Neural crest cell (in vitro differentiated cells): ENCODE measurements at places on chromosomes 7 and 10.

- no peak for DNase-seq
These were observed 902 bp upstream of the CLDN15 start for GRCh38 chr7:101238226-101239182.

DNA sequence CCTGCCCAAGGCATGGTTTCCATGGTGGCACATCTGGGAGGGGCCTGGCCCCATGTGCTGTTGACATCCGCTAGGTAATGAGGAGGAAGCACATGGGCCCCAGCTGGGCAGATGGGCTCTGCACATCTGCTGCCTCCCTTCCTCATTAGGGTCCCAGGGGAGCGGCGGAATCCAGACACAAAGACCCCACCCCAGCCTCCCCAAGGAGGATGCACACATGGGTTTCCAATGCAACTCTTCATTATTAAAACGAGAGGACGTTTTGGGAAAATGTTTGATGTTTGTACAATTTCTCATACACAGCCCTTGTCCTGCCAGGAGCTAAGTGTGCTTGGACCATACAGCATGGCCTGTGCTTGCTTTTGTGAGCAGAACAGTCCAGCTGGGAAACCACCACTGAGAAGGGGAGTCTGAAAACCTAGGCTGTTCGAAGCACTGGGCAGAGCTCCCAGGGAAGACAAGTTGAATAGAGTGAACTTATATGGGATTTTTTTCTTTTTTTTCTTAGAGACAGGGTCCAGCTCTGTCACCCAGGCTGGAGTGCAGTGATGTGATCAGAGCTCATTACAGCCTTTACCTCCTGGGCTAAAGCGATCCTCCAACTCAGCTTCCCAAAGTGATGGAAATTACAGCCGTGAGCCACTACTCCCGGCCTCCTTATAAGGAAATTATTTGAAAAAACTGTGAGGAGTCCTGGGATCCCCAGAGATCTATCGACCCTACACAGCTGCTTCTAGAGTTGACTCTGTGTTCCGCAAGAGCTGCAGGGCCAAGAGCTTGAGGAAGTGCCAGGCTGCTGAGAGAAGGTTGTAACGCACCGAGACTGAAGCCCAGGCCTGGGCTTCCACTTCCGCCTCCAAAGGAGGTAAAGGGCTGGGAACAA lies 23.4 kb downstream of the FAM107B start:
- DNase-seq = no peak

DNA sequence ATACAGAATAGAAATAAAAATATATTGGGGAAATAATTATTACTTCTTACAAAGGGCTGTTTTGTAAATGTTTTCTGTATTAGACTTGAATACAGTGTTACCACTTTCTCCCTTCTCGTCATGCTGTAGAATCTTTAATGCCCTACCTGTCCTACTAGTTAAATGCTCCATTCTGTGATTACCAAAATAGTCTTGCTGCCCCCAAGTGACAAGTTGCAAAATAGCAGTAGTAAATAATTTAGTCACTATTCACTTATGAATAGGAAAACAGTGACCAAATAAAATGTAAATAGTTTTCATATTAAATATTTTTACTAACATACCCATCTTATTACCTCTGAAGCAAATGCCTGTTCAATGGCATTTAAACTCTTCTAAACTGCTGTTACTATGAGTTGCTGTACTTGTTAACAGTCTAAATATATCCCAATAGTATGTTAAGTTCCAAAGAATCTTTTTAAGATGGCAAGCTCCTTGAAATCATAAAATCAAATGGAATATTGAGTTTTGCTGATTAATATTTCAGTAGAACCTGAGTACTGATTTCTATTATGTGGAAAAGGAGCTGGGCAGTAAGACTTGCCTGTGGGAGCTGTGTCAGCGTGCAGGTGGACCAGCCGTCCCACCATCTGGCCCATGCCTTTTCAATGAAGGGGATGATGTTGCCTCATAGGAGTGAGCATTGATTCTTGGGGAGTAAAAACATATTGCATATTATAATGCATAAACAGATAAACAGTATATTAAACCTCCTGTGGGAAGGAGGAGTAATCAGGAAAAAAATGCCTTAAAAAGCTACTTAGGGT lies 18.1 kb upstream of the OIT3 start:
- no peak for DNase-seq

- DNase-seq = no peak
These were observed 129.1 kb upstream of the CHST15 start for GRCh38 chr10:124222318-124222987.

DNA sequence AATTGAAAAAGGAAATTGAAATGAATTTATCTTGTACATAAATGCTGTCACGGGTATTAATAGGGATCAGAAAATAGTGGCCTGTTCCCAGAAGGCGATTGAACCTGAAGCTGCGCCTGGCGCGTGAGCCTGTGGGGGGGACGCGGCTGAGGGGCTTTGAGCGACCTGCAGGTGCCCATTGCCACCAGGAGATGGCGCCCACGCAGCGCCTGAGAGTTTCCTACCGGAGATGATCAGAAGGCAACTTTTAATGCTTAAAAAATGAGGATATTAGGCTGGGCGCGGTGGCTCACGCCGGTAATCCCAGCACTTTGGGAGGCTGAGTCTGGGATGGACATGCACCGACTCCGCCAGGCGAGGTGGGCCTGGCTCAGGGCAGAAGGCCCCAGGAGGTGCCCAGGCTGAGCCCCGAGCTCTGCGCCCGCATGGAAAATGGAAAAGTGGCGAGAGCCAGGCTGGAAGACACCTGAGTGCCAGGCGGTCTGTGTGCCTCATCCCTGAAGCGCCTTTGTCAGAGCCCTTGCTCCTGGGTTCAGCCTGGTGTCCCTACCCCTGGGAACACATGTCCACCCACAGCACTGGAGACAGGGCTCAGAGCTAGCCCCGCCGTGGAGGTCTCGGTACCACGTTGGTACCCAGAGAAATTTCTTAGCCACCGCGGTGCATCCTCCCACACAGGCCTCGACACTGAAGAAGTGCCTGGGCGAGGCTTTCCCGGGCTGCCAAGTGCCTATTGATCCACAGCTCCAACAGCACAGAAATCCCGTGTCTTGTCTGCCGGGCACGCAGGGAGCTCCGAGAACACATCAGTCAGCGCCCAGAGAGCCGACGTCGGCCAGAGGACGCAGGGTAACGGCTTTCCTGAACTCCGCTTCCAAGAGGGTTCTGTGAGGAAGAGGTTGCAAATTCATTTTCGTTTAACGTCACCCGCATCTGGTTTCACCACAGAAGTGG lies 117.4 kb downstream of the INPP5A start:
- DNase-seq = peak; percentile 83

DNA sequence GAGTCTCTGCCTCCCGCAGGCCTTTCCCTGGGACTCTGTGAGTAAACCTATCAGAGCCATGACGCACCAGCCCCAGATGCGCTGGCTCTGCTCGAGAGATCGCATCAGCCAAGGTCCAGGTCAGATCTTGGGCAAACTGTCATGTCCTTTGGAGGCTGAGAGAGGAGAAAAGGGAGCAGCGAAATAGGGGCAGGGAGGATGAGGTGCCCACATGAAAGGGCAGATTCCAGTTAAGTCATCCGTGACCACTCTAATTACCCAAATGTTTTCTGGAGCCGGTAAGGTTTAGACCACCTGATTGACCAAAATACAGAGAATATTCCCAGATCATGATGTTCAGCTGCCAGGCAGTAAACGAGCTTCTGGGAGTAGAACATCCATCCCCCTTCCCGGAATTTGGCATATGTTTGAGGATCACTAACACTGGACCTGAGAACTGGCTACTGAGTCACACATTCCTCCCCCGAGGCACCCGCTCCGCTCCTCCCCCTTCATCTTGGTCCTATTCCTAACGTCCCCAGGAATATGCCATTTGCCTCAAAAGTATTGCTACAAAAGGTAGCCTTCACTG lies 88.0 kb downstream of the FGFR2 start:
- DNase-seq = no peak

DNA sequence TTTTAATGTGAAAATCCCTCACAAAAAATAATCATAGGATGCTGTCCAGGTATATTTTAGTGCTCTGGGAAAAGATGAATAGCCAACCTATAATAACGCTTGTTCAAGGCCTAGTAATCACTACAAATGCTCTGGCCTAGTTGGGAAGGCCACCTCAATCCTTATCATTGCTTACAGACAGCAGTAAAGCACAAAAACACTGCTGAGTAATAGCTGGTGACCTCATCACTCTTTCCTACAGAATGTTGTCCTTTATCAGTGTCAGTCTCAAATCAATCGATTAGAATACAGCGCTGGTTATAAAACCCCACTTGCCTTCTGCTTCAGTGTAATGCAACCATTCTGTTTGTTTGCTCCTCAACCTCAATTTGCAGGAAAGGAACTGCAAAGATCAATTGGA lies 72.6 kb upstream of the STEAP1 start:
- no peak for DNase-seq
